GM12878 (cell line): ENCODE measurements at places on chromosomes 2 and 18.
A peak's percentile ranks its signal among the peaks of the same experiment; 100 is the strongest.

DNA sequence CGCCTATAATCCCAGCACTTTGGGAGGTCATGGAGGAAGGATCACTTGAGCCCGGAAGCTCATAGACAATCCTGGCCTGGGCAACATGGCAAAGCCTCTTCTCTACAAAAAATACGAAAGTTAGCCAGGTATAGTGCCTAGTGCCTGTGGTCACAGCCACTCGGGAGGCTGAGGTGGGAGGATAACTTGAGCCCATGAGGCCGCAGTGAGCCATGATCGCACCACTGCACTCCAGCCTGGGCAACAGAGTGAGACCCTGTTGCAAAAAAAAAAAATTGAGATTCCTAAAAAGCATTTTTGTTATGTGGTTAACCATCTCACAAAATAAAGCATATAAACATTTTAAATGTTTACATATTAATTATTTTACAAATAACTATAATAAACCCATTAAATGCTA lies 13.9 kb downstream of the PCBP1 start:
- DNase-seq, result no peak

- DNase-seq, result no peak
Measured at GRCh38 chr2:15813481-15814266, 126.7 kb upstream of the MYCN start.

- DNase-seq, result no peak
Measured at GRCh38 chr2:143840601-143841000, 679.3 kb downstream of the ZEB2 start.

DNA sequence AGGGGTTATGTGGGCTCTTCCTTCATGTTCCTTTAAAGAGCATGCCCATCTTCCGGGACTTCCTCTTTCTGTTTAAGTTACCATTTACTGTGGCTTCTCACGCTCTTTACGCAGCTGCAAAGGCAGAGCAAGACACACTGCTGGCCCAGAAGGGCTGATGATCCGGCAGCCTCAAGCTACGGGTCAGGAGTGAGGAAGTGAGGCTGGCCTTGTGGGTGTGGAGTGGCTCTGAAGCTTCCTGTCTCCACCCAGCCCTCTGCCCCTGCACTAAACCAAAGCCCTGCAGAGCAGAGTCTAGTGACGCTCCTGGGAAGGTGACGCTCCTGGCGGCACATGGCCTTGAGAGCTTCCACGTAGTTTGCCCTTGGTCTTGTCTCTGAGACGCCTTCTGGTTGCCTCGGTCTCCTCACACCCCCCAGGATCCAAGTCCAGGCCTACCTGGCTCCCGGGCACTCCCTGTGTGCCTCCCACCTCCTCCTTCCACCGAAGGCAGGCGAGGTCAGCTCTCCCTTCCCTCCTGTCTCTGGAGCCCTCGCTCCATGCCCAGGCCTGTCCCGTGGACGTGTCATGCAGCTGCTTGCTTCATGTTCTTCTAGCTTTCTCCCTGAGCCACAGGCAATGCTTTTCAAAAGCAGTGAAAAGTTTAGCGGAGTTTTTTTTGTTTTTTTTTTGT lies 50.3 kb downstream of the ARL4C start:
- peak; percentile 66 for DNase-seq

GRCh38 chr2:205857520-205858237 lies 175.4 kb downstream of the NRP2 start:
- DNase-seq, result no peak

- no peak for DNase-seq
Measured at GRCh38 chr2:11889101-11889850, 142.8 kb downstream of the LPIN1 start.

DNA sequence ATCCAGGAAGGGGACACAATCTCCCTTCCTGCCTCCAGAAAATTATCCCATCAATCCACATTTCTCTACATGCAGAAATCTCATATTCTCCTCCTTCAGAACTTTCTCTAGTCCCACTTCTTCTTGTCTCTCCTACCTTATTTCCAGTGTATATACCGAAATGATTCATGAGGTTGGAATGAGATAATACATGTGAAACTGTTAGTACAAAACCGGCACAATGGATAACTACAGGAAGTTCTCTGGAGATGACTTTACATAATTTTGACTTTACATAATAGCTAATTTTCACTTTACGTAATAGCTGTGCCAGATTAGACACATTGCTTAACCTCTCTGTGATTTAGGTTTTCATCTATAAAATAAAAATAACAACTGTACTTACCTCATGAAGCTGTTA lies 801.3 kb downstream of the ERBB4 start:
- DNase-seq, result no peak

GRCh38 chr2:237791977-237792727 lies 6.4 kb upstream of the RBM44 start:
- no peak for DNase-seq

DNA sequence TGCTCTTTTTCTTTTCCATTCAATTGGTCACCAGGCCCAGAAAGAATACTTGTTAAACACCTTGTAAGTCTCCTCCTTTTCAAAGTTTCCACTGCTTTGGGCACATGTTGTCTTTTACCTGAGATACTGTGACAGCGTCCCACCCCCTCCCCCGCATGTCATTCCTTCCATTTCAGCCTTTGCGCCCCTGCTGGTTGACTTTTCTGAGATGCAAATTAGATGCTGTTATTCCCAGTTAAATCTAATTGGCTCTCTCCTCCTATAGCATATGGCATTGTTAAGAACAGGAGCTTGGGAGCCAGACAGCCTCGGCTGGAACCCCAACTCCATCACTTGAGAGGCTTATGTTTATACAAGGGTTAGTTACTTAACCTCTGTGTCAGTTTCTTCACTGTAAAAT lies 80.3 kb upstream of the GAREM1 start:
- no peak for DNase-seq

DNA sequence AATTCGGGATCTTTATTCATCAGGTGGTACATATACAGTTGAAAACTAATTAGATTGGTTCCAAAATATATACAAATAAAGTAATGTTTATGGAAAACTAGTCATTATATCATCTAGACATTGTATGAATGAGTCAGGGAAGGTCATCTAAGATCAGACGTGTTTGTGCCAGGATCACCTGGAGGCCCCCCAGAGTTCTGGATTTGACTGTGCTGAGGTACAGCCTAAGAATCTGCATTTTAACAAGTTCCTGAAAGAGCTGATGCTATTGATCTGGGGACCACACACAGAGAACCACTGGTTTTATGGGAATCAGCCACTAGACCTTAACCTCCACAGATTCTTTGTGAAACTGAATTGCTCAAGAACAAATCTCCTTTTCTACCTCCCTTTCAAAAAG lies 43.2 kb downstream of the PARD6G start:
- DNase-seq, result no peak

DNA sequence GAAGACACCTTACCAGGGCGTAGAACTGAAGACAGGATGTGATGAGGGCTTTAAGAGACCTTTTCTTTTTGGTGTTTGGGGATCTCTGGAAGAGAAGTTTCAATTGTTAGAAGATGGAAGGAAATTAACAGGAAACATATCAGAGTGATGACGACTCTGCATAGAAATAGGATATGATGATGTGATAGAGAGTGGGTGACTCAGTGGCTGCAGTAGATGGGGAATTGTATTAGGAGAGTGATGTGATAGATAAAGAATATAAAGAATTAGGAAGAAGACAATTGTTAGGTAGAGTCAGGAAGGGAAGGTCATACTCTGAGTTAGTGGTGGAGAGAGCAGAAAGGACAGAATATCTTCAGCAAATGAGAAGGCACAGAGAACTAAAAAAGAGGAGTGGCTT lies 593.9 kb downstream of the NYAP2 start:
- DNase-seq, result no peak

DNA sequence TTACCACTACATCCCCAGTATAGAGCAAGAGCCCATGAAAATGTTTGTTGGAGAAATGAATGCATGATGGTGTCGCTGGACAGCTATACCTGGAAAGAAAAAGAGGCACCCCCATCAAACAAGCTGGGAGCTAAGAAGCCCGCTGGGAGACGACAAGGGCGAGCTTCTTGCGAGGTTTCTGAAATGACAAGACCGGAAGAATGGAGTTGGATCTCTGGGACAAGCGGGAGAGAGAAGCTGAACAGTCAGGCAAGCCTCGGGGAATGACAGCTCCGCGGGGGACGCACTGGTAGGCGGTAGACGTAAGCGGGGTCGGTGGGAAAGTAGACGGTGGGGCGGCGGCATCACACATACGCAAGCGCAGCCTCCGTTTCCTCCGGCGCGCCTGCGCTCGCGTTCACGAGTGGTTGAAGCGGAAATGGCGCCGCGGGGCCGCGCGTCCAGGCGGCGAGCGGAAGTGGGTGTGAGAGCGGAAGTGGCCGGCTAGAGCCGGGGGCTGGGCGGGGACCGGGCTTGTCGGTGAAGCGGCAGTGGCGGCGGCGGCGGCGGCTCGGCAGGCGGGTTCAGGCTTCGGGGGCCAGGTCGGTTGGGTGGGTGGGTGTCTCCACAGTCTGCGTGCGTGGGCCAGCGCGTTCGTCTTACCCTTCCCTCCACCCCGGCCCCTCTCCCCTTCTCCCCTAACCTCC lies at the start of gene ARPC2:
TSS of gene ARPC2 (plus strand) at position 516 of the 686 bp plus-strand sequence. CDS start 282 bp downstream, outside the sequence.
- DNase-seq, result peak; percentile 75

GRCh38 chr2:211035548-211036185 lies 479.3 kb downstream of the CPS1 start:
- no peak for DNase-seq

- no peak for DNase-seq
Measured at GRCh38 chr2:64854773-64855237, 134.4 kb upstream of the SLC1A4 start.

DNA sequence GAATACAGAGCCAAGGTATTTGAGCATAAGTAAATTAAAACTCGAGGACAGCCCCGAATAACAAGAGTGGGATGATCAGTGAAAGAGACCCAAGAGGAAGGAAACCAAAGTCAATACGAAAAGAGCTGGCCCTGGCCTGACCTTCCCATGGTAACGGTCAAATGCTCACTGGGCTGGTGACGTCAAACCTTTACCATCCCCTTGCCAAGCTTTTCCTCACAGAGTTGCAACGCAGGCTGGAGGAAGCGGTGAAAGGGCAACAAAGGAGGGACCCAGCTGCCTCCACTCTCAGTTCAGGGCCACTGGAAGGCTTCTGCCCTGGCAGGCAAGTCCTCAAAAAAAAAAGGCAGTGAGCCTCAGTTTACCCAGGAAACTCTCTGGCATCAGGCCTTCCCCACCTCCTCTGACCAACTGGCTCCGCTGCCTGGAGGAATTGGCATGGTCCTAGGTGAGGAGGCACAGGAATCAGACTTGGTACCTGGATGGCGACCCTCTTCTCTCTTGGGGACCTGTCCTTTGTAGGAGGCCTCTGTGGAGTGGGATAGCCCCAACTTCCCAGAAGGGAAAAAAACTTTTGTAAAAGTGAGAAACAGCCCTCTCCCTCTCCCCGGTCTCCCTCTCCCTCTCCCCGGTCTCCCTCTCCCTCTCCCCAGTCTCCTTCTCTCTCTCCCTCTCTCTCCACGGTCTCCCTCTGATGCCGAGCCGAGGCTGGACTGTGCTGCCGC lies 212.4 kb downstream of the ANAPC1 start:
- DNase-seq, result no peak

- no peak for DNase-seq
Measured at GRCh38 chr2:231308631-231309428, 86.7 kb upstream of the B3GNT7 start.

DNA sequence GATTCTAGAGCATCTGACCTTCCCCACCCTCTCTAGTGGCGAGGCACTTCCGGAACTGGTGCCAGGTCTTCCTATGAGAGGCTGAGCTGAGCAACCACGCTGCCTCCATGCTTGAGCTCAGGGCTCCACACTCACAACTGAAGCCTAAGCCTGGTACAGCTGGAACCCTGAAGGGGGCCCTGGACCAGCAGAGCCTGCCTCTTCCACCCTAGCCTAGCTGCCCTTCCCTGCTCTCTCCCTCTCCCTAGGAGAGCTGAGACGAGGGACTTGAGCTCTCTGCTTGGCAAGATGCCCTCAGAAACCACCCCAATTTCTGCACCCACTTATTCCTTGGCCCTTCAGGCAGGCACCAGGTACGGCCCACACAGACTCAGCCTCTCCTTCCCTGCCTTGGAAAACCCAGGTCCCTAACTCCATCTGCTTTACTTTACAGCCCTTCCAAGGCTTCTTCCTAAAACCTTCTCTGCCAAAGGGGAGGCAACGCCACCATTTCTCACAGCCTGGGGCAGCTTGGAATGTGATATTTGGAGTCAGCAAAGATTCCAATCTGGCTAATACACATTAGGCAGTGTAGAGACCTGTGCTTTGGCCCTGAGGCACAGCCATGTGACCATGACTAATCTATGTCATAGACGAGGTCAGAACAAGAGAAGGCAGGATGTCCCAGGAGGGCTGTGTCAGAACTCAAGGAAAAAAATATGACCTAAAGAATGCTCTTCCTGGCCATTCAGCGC lies 18.8 kb downstream of the COX7A2L start:
- no peak for DNase-seq

- DNase-seq, result no peak
Measured at GRCh38 chr18:13630716-13631268, 95.6 kb downstream of the FAM210A start.

- no peak for DNase-seq
Measured at GRCh38 chr2:7539760-7540159, 622.5 kb downstream of the RNF144A start.

DNA sequence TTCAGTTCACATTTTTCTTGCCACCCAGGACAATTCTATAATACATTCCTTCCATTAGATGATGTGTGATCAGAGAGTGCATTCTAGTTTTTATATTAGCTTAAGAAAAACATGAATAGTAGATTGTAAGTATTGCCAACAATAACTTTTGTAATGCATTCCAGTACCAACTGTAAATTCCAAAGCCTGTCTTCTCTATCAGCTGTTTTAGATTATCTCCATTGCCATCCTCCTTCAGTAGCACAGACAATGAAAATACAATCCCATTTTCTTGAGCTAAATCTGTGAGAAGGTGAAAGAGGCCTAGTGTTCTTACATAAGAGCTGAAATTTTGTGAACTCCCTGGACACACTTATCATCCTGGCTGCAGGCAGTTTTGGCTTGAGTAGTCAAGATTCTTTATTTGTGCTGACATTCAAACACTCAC lies 103.9 kb downstream of the CCBE1 start:
- DNase-seq, result no peak

GRCh38 chr2:159185401-159186130 lies 100.9 kb downstream of the WDSUB1 start:
- peak; percentile 48 for DNase-seq

GRCh38 chr2:167689444-167689843 lies 558.0 kb downstream of the STK39 start:
- no peak for DNase-seq

GRCh38 chr18:72316497-72316896 lies 227.6 kb downstream of the CBLN2 start:
- no peak for DNase-seq

DNA sequence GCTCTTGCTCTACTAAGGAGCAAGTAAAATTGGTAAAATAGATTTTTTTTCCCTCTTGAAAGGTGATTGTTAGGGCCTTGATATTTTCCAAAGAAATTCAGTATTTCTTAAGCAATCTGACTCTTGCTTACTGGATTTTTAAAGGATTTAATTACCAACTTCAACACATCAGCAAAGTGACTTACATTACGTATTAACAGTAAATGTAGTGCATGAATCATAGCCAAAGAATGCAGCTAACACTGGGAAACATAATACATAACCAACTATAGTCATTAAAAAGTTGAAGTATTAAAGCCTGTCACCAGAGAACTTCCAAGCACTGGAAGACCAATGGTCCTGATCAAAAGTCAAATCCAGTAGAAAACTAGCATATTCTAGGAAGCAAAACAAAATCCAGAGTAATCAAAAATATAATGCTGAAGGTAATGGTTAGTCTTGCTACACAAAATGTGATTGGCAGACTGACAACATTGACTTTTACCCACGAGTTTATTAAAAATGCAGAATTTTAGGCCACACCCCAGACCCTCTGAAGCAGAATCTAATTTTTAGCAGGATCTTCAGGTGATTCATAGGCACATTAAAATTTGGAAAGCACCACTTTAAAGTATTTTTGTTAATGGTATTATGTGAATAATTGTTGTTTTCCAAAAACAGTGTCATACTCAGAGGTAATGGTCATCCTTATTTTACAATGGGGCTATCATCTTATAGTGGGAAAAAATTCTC lies 31.8 kb upstream of the CAVIN2 start:
- no peak for DNase-seq
